ENCODE measurements at places on chromosomes 4 and X.
A peak's percentile ranks its signal among the peaks of the same experiment; 100 is the strongest.

GRCh38 chr4:90215286-90215685 is 88.1 kb downstream of the CCSER1 start:
- no peak for DNase-seq

DNA sequence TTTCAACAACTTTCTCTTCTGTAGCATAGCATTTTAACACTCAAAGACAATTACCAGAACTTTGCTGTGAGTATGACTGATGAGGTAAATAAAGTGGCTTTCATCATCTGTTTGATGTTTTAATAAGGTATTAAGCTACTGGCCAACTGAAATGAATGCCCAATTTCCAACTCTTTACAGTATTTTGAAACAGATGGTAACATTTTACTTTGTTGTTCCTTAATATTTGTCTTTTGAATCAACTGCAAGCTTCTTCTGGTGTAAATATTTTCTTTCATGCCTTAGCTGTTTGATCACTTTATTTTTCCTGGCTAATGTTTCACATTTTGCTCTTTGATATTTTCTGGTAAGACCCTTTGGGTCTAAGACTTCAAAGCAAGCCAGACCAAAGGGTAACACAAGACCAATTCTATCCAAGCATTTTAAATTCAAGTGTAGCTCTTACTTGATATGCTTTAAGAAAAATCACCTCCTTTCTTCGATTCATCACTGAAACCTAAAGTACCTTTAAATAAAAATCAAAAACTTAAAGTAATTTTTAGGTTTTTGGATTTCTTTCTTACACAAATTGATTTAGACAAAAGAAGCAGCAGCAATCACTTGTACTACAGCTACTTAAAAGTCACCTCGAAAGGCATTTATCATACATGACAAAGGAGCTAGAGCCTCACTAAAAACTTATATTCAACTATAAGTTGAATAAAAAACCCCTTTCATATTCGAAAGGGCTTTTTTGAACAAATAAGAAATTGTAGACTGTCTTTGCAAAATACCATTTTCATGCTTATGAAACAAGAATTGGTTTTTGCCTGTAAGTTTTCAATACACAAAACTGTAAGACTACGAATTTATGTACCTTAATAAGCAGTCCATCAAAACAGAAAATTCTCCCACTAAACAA is 57.6 kb downstream of the TBCK start:
- no peak for DNase-seq

GRCh38 chr4:20065952-20066351 is 185.8 kb upstream of the SLIT2 start:
- DNase-seq: no peak

- DNase-seq: no peak
Observed at GRCh38 chrX:40877887-40878286, 142.5 kb upstream of the MED14 start.

GRCh38 chr4:103904123-103904522 is 184.3 kb upstream of the TACR3 start:
- DNase-seq: peak; percentile 58

DNA sequence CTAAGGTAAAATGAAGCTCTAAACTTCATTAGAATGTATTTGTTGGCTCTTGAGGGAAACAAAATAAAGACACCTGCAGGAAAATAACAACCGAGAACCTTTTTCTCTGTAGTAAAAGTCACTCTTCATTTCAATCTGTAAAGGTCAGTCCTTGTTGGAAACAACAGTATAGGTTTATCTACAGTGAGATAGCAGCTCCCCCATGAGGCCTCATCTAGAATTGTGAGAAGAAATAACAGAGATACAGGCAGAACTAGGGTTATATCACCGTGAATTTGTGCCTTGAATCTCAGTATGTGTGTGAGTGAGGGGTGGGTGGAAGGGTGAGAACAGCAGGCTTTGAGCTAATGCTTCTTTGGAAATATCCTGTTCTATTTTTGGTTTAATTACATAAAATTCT is 107.8 kb upstream of the FMR1 start:
- no peak for DNase-seq

- no peak for DNase-seq
Observed at GRCh38 chr4:60482921-60483351, 717.2 kb upstream of the ADGRL3 start.

GRCh38 chr4:14277505-14277904 is 650.0 kb upstream of the BOD1L1 start:
- no peak for DNase-seq

DNA sequence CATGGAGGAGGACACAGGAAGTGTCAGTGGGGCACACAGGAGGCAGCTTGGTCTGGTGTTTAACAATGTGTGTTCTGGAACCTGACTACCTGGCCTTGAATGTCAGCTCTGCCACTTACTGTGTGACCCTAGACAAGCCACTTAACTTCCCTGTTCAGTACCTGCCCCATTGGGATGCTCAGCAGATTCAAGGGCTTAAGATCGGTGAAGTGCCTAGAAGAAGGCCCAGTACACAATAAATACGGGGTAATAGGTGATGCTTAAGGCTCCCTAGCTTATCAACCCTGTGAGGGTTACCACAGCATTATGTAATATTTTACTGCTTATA is 1.6 kb upstream of the CHIC2 start:
- DNase-seq: no peak

GRCh38 chr4:6701371-6701770 is 7.7 kb downstream of the S100P start:
- no peak for DNase-seq

- DNase-seq: no peak
Observed at GRCh38 chrX:155766321-155766720, 114.8 kb upstream of the VAMP7 start.

DNA sequence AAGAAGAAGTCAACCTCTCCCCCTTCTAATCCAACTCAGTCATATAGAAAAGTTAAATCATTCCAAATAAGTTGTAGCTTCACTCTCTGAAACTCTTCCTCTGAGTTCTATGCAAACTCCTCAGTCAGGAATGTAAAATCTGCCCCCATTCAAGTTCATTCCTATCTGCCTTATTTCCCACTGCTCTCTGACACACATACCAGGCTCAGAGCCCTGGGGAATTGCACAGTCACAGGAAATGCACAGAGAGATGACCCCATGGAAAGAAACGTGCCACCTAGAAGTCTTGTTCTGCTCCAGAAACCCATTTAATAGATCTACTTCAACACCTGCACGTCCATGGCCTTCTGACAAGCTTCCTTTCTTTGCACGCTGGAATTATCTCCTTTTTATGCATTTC is 236.0 kb upstream of the VCX3A start:
- DNase-seq: no peak

DNA sequence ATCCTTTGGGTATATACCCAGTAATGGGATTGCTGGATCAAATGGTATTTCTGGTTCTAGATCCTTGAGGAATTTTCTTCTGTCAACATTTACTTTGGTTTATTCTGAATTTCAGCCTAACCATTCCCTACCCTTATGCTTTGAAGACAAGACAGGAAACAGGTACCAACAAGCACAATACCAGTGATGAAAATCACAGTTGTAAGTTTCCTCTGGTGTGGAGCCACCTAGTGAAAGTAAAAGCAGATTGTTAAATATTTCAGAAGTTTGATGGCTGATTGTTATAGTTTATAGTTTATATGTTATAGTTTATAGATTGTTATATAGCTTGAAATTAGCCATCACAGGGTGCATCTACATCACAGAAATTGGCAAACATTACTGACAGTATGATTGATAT is 104.5 kb upstream of the AGA start:
- no peak for DNase-seq

- DNase-seq: no peak
Observed at GRCh38 chrX:40893251-40893910, 158.0 kb upstream of the MED14 start.

Measured in HS-5 (cell line).